Cardiac muscle cell (in vitro differentiated cells and primary cell): ENCODE measurements at places on chromosomes 5 and 9. TPM values are rescaled to one million over a fixed set of nuclear protein-coding genes. Genes with fewer than 3 reads are reported as not detected.

TXNDC8 gene
- total RNA-seq: not detected in 2 replicates

GNA14 gene
- total RNA-seq: 0.21 and 0.36 TPM in 2 replicates

DNA sequence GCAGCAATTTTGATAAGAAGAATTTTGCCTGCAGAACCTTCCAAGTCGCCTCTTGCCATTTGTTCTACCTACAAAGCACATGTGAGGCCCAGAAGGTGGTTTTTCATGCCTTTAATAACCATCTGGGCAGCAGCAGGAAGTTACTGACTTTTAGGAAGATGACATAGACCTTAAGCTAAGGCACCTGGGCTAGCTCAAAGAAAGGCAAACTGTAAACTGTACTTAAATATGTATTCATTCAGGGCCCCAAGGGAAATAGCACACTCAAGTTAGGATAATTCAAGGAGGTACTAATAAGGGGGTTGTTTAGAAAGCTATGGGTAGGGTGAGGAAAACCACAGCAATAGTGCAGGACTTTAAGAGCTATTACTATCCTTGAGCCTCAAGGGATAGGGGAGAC, 57.3 kb upstream of the HSPB3 start:
- no peaks in the 10 kb centered on the region for H3K27me3 ChIP-seq
- H3K36me3 ChIP-seq: no peaks in the 10 kb centered on the region
- H3K4me3 ChIP-seq: no peak overlapping the region
- DNase-seq: no peak
- H3K27ac ChIP-seq: no peak overlapping the region

DNA sequence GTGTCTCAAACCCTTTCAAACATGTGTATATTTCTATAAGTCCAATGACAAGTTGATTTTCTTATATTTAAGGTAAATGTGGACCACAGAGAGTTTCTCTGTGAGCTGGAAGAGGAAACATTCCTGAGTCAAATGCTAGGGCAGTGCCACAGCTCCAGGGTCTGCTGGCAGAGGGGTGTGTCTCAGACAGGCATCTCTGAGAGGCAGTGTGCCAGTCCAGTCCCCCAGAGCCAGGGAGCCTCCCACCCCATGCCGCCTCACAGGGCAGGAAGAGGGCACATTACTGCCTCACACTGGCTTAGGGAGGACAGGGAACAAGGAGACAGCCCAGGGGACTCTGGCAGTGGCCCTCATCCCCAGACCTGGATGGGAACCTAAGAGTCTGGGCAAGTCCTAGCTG, 120.2 kb downstream of the TENT4A start:
- H3K27me3 ChIP-seq: no peaks in the 10 kb centered on the region
- no peak for DNase-seq
- H3K27ac ChIP-seq: no peak overlapping the region
- H3K4me1 ChIP-seq: no peaks in the 10 kb centered on the region
- no peaks in the 10 kb centered on the region for H3K36me3 ChIP-seq

DNA sequence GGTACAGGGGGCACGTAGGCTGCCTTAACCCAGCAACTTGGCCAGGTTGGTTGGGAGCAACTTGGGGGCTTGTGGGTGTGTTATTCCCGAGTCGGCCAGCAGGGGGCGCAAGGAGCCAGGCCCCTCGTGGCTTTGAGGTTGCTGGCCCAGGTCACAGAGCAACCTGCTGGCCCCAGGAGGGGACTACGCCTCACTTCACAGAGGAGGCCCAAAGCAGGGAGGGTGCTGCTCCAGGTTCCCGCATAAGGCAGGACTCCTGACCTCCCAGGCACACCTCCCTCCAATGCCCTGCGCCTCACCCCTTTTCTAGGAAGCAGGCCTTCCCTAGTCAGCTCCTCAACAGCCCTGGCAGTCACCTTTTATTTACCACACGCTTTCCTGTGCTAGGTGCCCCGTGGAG, 18.1 kb downstream of the KYAT1 start:
- no peaks in the 10 kb centered on the region for H3K36me3 ChIP-seq
- H3K27me3 ChIP-seq: no peaks in the 10 kb centered on the region
- no peak overlapping the region for H3K4me3 ChIP-seq

- H3K4me3 ChIP-seq: no peak overlapping the region
- DNase-seq: no peak
- peaks cover 13% of the 10 kb centered on the region for H3K4me1 ChIP-seq
- H3K27ac ChIP-seq: no peak overlapping the region
- H3K36me3 ChIP-seq: no peaks in the 10 kb centered on the region
Observed at GRCh38 chr5:168734119-168734518, 155.0 kb upstream of the PANK3 start.
